ENCODE measurements at places on chromosomes 2 and 18. TPM values are rescaled to one million over a fixed set of nuclear protein-coding genes. Genes with fewer than 3 reads are reported as not detected.

DNA sequence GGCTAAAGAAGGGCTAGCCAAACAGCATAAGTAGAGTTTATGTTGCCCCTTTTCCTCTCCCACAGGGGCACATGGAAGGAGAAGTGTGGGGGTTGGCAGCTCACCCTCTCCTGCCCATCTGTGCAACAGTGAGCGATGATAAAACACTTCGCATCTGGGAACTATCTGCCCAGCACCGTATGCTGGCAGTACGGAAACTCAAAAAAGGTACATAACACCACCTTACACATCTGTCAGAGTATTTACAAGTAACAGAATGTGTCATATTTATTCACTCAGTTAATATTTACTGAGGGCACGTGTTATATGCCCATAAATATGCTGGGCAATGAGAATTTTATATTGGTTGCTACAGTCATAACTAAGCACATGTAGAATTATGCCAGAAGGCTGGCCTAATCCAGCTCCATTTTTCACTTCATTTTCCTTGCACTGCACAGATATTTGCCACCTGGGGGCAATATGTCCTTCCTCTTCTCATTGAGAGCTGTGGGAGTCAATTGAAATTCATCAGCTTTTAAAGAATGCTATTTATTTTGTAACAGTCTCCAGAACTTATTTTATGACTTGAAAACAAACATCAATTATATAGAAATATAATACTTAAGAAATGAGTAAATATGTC is 150.6 kb downstream of the RTN4 start:
- no peaks in the 10 kb centered on the region for H3K36me3 ChIP-seq
- no peak overlapping the region for H3K27ac ChIP-seq
- DNase-seq, result no peak
- peaks cover 12% of the 10 kb centered on the region for H3K4me1 ChIP-seq

GRCh38 chr2:61470122-61470951 is 550 bp downstream of the USP34 start:
- H3K27me3 ChIP-seq, result no peaks in the 10 kb centered on the region
- peak overlapping the region; percentile 87 for H3K4me3 ChIP-seq
- peaks cover 5% of the 10 kb centered on the region for H3K36me3 ChIP-seq
- DNase-seq, result peak; percentile 88
- peaks cover 19% of the 10 kb centered on the region for H3K4me1 ChIP-seq

- H3K36me3 ChIP-seq, result no peaks in the 10 kb centered on the region
- no peak for DNase-seq
- H3K4me1 ChIP-seq, result no peaks in the 10 kb centered on the region
- no peak overlapping the region for H3K27ac ChIP-seq
- H3K4me3 ChIP-seq, result no peak overlapping the region
Observed at GRCh38 chr2:132788310-132788838, 118.4 kb upstream of the LYPD1 start.

DNA sequence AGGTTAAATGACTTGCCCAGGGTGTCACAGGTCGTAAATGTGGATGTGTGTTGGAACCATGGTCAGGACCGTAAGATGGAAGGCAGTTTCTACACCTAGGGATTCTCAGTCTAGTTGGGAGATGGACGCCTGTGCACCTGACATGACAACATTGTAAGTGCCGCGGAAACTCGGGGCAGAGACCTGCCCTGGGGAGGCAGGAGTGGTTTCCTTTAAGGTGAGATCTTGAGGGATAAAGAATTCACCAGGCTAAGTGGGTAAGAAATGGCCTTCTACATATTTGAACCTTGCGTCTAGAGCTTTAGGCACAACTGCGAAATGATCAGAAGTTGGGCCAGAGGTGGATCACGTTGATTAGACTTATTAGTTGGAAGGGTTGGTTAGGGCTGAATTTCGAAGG is 1.6 kb downstream of the DGKD start:
- peak overlapping the region; percentile 87 for H3K4me3 ChIP-seq
- H3K36me3 ChIP-seq, result no peaks in the 10 kb centered on the region
- H3K27ac ChIP-seq, result peak overlapping the region; percentile 95
- no peak for DNase-seq

- H3K27me3 ChIP-seq, result peaks cover 5% of the 10 kb centered on the region
- DNase-seq, result no peak
- H3K27ac ChIP-seq, result peak overlapping the region; percentile 85
- peak overlapping the region; percentile 54 for H3K4me3 ChIP-seq
- peaks cover 33% of the 10 kb centered on the region for H3K4me1 ChIP-seq
Observed at GRCh38 chr2:136006658-136007057, 21.2 kb upstream of the DARS1 start.

- peaks cover 3% of the 10 kb centered on the region for H3K4me1 ChIP-seq
- H3K27me3 ChIP-seq, result no peaks in the 10 kb centered on the region
- no peaks in the 10 kb centered on the region for H3K36me3 ChIP-seq
- H3K27ac ChIP-seq, result no peak overlapping the region
Observed at GRCh38 chr2:177543007-177543760, 150.6 kb downstream of the AGPS start.

- no peaks in the 10 kb centered on the region for H3K36me3 ChIP-seq
- no peak overlapping the region for H3K4me3 ChIP-seq
- H3K27ac ChIP-seq, result no peak overlapping the region
- no peaks in the 10 kb centered on the region for H3K27me3 ChIP-seq
- DNase-seq, result no peak
Observed at GRCh38 chr2:36820942-36821605, 124.6 kb downstream of the VIT start.

The DAPL1 gene
- not detected for total RNA-seq

DNA sequence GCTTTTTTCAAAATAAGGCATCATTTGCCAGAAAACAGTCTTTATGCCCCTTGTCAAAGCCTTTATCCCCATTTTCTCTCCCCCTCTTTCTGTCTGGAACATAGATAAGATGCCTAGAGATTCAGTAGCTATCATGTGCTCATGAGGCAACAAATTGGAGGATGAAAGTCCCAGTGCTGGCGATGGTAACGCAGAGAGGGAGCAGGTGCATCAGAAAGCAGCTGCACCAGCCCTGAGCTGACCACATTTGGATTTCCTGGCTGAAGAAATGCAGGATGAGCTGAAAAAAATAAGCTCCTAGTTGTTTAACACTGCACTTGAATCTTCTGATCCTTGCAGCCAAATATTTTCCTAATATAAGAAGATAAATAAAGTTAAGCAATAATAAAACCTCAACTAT is 48.0 kb downstream of the LOXHD1 start:
- peaks cover 28% of the 10 kb centered on the region for H3K27me3 ChIP-seq
- no peaks in the 10 kb centered on the region for H3K36me3 ChIP-seq
- H3K4me1 ChIP-seq, result no peaks in the 10 kb centered on the region

DNA sequence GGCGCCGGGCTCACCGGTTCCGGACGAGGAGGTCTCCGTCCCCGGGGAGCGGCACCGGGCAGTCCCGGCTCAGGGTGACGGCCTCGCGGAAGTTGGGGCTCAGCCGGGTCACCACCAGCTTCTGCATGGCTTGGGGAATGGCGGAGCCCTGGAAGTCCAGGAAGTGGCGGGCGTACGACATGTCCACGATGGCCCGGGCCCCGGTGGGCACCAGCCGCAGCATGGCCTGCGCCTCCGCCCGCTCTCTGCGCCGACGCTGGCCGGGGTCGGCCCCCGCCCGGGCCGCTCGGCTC is 157 bp downstream of the PTGR3 start:
- peak overlapping the region; percentile 98 for H3K4me3 ChIP-seq
- no peak for DNase-seq
- peak overlapping the region; percentile 94 for H3K27ac ChIP-seq
- peaks cover 10% of the 10 kb centered on the region for H3K36me3 ChIP-seq
- H3K4me1 ChIP-seq, result peaks cover 55% of the 10 kb centered on the region
- peaks cover 14% of the 10 kb centered on the region for H3K27me3 ChIP-seq

DNA sequence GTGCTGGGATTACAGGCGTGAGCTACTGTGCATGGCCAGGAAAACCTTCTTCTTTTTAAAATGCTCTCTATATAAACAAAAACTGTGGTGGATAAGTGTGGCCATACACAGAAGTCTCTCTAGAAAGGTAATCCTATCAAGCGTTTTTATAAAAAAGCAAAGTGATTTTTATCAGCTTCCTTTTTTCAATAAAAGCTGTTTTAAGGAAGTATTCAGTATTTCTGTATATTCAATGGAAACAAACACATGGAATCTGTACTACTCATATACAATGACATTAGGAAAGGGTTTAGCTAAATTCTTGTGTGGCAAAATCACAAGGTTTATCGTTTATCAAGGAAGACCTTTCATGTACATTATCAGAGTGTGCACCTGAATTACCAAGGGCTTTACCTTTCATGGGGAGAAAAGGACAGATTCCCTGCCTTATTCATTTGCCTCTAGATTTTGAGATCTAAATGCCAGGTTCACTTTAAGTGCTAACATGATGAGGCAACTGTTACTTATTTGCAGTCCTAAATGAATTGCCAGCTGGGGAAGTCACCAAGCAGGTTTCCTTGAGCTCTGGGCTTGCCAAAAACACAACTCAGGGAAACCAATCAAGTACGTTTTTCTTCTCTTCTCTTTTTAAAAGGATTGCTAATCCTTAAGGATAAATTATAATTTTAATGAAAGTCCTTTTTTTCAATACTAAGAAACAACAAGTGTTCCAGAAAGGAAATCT is 70.8 kb downstream of the RTN4 start:
- peaks cover 53% of the 10 kb centered on the region for H3K4me1 ChIP-seq
- H3K27me3 ChIP-seq, result no peaks in the 10 kb centered on the region
- H3K27ac ChIP-seq, result peak overlapping the region; percentile 88

The SERPINB11 gene
- not detected for total RNA-seq

GRCh38 chr2:72794572-72794971 is 31.3 kb downstream of the EXOC6B start:
- peaks cover 6% of the 10 kb centered on the region for H3K4me1 ChIP-seq
- H3K27ac ChIP-seq, result no peak overlapping the region
- no peak overlapping the region for H3K4me3 ChIP-seq
- H3K27me3 ChIP-seq, result no peaks in the 10 kb centered on the region

The CCDC74A gene
- 2.5 TPM for total RNA-seq

- DNase-seq, result no peak
- no peak overlapping the region for H3K4me3 ChIP-seq
- no peak overlapping the region for H3K27ac ChIP-seq
- H3K4me1 ChIP-seq, result no peaks in the 10 kb centered on the region
Observed at GRCh38 chr2:116809109-116809508, 1005.4 kb upstream of the DDX18 start.

- H3K27ac ChIP-seq, result no peak overlapping the region
- H3K27me3 ChIP-seq, result peaks cover 36% of the 10 kb centered on the region
- no peaks in the 10 kb centered on the region for H3K4me1 ChIP-seq
- no peak for DNase-seq
- peaks cover 9% of the 10 kb centered on the region for H3K36me3 ChIP-seq
- H3K4me3 ChIP-seq, result no peak overlapping the region
Observed at GRCh38 chr18:8525692-8526091, 83.5 kb upstream of the RAB12 start.

The CHAC2 gene
- 10.6 TPM for total RNA-seq

DNA sequence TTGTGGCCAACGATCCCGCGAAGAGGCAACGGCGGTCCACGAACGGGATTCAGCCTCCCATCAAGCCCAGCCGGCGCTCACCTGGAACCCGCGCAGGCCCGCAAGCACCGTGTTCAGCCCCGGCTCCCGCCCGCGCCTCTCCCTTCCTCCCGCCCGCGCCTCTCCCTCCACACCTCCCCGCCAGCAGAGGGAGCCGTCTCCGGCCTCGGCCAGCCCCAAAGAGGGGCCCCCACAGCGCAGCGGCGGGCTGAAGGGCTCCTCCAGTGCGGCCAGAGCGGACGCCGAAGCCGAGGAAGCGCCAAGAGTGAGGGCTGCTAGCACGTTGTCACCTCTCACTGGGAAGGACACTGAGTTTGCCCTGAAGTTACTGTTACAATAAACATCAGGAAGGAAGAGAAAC is 55.3 kb upstream of the LAPTM4A start:
- no peaks in the 10 kb centered on the region for H3K4me1 ChIP-seq
- no peaks in the 10 kb centered on the region for H3K36me3 ChIP-seq
- no peak overlapping the region for H3K27ac ChIP-seq
- peaks cover 26% of the 10 kb centered on the region for H3K27me3 ChIP-seq
- no peak for DNase-seq

DNA sequence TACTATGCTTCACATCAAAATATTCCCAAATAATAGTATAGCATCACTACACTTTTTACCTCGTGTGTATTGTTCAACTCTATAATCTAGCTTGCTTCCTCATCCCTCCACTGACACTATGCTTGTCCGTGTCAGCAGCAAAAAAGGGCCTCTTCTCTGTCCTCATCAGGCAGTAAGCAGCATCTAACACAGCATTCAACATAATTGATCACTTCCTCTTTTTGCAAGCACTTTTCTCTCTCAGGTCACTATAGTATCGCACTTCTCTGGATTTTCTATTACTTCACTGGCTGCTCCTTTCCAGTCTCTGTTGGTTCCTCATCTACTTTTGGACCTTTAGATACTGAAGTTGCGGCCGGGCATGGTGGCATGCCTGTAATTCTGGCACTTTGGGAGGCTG is 64.9 kb upstream of the ZSWIM2 start:
- H3K36me3 ChIP-seq, result no peaks in the 10 kb centered on the region
- DNase-seq, result no peak
- H3K4me1 ChIP-seq, result no peaks in the 10 kb centered on the region
- H3K4me3 ChIP-seq, result no peak overlapping the region

The EFR3B gene
- total RNA-seq, result 3.2 TPM

DNA sequence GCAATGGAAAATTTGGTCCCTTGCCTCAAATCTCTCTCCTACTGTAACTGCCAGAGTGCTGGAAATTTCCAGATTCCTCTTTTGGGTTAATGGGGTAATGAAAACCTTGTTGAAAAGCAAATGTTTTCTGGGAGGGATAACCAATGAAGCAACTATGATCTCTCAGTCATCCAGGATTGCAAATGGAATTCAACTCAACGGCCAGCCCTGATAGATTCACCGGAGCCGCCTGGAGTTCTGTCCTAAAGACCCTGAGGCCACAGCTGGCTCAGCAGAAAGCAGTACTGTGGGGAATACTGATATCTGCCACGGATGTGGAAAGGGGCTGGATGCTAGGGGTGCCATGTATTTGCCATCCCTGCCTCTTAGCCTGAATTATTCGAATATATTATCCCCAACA is 167.8 kb downstream of the NRP2 start:
- H3K4me1 ChIP-seq, result no peaks in the 10 kb centered on the region
- H3K4me3 ChIP-seq, result no peak overlapping the region
- no peaks in the 10 kb centered on the region for H3K36me3 ChIP-seq

DNA sequence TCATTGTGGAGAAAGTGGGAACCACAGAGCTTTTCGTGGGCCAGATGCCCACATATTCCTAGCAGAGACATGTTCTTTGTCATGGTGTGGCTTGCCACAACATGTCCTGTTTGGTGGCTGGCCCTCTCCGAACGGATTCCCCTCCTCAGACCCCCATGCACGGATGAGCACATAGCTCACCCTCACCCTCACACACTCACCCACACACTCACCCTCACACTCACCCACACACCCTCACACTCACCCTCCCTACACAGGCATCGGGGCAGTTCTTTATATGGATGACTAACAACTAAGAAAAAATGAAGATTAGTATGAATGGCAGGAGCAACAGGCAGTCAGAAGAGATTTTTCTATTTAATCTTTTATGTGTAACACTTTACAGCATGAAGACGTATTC is 149.9 kb downstream of the ZNF236 start:
- no peaks in the 10 kb centered on the region for H3K36me3 ChIP-seq
- H3K27ac ChIP-seq, result no peak overlapping the region
- H3K4me3 ChIP-seq, result no peak overlapping the region
- DNase-seq, result no peak
- H3K27me3 ChIP-seq, result no peaks in the 10 kb centered on the region
